Activated CD4-positive, alpha-beta T cell treated with anti-CD3 and anti-CD28 coated beads, Interleukin-2, Interleukin-4, amounts not matched to agents 100 ng/mL and 50 ng/mL, durations not matched to agents 16 hours and 8 hours (primary cell): ENCODE measurements at places on chromosomes 16 and 17.

- DNase-seq: no peak
Measured at GRCh38 chr16:87166934-87167333, 150.3 kb downstream of the C16orf95 start.

- DNase-seq: no peak
Measured at GRCh38 chr16:69814561-69814960, 52.4 kb downstream of the WWP2 start.

DNA sequence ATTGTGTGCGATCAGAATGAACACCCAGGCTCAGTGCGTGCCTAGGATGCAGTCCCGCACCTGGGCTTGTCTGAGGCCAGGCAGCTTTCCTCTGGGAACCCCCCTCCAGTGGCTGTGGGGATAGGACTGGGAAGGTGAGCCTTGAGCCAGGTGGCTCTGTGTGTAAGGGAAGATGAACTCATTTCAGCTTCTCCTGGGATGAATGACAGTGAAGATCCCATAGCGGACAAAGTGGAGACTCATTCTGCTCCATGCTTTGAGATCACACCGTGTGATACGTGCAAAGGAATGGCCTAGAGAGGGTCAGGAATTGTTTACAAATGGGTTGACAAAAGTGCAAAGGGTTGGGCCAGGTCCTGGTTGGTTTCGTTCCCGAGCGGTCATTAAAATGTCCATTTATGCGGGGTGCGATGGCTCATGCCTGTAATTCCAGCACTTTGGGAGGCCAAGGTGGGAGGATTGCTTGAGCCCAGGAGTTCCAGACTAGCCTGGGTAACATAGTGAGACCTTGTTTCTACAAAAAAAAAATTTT lies 15.8 kb downstream of the GPRC5C start:
- DNase-seq: no peak

DNA sequence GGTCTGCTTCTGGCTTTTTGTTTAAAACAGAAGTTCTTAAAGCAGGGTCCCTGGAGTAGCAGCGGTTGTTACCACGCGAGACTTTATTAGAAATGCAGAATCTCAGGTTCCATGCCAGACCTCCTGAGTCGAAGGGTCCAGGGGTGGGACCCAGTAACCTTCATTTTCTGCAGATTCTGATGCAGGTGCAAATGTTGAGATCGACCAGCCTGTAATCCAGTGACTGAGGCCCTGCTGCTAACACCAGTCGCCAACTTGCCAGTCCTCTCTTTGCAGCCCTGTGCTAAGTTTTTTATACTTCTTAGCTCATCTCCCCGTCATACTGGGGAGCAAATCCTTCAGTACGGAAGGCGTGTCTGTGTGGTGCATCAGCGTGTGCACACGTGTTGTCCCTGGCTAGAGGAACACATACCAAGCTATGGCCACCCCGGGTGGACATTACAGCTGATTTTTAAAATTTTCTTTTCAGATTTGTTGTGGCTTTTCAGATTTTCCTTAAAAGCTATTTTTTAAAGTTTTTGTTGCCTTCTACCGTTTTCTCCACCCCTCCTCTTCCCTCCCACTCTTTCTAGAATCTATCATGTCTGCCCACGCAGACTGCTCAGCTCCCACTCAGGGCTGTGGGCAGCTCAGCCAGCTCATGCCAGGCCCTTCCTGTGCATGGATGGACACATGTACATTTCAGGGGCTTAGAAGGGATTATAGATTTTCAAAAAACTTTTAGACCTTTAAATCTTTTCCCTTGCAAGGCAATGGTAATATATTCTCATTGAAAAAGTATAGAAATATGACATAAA lies 57.7 kb downstream of the MEAK7 start:
- no peak for DNase-seq

DNA sequence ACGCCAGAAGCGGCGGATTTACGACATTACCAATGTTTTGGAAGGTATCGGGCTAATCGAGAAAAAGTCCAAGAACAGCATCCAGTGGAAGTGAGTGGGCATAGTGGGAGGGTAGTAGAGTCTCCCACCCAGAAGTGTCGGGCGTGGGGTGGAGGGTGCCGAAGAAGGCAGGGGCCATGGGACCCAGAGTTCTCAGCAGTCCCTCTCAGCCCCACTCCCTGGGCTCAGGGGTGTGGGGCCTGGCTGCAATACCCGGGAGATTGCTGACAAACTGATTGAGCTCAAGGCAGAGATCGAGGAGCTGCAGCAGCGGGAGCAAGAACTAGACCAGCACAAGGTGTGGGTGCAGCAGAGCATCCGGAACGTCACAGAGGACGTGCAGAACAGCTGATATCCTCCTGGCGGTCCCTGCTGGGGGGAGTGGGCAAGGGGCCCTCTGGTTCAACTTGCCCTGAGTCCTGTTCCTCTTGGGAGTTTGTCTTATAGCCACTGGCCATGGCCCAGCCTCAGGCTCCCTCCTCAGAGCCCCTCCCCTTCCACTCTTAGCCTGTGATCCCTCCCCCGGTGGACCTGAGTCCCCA lies 916 bp downstream of the E2F4 start:
- no peak for DNase-seq

DNA sequence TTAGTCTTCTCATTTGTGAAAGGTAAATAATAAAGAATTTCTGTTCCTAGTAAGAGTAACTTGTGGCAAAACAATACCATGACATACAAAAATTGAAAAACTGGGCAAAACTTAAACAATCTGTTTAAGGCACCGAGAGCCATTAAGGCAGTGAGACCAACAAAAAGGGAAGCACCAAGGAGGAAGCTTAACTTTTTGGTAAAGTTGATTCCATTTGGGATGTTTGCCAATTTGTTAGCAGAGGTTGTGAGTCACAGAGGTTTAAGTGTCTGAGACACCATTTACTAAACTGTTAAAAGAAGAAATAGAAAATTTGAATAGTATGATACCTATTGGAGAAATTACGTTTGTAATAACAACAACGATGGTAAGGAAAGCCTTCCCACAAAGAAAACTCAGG lies 4.9 kb downstream of the SLC35G3 start:
- DNase-seq: no peak

GRCh38 chr17:83159204-83160049 lies 80.0 kb downstream of the METRNL start:
- DNase-seq: no peak

- DNase-seq: no peak
Measured at GRCh38 chr17:79420318-79421243, 190.3 kb downstream of the RBFOX3 start.

GRCh38 chr17:58276423-58276822 lies 4.3 kb downstream of the MPO start:
- DNase-seq: no peak

DNA sequence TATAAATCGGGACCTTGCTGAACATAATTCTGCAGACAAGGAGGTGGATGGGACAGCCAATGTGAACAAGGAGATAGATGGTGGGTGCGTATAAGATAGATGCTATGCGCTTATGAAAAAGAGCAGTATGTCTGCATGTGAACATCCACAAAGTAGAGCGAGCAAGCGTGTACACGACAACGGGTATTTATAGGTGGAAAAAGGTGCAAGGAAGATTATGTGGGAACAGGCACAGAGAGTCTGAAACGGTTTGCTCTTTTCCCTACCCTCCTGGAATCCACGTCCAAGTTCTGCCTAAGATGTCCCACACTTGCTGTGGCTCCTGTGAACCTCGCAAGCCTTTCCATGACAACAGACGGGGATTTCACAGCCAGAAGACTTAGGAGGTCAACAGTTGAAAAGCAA lies 43.0 kb downstream of the SNX11 start:
- DNase-seq: no peak

DNA sequence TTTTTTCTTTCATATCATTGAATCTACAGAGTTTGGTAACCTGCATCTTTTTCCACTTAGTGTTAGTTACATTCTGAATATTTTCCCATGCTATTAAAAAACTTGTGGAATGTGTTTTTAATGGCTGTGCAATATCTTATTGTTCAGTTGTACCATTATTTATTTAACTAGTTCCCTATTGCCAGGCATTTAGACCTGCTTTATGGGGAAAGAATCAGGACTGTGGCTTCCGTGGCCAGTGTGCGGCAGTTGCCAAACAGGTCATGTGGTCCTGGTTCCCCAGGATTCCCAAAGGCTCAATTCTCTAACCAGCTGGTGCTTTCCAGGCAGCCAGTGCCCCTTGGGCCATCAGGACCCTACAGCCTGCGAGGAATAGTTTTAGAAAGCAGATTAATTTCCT lies 30.8 kb downstream of the NDEL1 start:
- DNase-seq: no peak

GRCh38 chr17:81061027-81061735 lies 26.2 kb downstream of the BAIAP2 start:
- DNase-seq: no peak

DNA sequence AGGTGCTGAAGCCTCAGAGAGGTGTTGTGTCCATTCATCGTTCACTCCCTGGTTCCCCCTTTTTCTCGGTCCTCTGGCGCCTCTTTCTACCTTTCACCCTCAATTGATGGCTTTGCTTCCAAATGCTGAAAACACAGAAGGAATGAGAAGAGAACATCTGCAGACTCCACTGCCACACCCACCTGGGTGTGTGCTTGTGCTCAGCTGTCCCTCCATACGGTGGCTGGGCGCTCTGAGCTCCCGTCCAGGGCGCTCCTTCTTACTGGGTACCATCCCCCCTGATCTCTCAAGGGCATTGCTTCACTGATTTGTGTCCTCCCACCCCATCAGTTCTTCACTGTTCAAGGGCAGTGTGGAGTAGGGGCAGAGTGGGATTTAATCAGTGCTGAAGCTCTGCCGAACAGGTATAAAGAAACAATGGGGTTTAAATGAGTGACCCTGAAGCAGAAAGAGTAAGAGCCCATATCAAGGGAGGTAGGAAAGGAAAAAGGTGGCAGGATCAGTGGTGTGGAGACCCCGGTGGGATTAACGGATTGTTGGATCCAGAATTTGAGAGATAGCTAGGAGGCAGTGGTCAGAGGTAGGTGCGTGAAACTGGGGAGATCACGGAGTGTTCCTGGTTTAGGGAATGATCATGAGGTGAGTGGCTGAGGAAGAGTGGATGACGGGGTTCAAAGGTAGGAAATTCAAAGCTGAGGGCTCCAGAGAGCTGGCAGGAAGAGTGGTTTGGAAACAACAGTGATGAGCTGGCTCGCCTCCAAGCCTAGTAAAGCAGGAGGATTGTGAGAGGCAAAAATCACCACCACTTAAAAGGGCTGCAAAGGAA lies 40.8 kb downstream of the MRTFB start:
- DNase-seq: no peak

- no peak for DNase-seq
Measured at GRCh38 chr16:81492965-81493754, 48.6 kb downstream of the CMIP start.

GRCh38 chr16:55482056-55482455 lies 3.1 kb downstream of the MMP2 start:
- no peak for DNase-seq

DNA sequence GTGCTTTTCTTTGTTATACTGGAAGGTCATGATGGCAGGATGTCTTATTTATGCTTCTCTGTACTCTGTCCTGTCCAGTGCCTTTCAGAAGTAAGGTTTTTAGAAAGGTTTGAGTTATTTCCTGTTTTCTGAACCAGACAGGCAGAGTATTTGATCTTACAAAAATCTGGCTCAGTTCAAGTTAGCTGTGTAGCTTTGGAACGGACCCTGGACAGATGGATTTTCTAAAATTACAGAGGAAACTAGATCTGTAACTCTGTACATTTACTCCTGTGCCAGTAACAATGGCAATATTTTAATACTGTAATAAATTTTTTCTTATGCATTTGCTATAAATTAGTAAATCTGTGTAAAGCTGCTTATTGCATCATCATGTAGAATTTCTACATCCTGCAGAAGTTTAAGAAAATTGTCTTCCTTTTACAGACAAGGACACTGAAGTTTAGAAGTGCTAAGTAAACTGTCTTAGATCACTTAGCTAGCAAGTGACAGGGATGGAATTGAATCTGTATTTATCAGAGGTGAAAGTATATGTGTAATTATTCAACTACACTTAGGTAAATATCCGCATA lies 347.6 kb downstream of the WWOX start:
- DNase-seq: no peak

DNA sequence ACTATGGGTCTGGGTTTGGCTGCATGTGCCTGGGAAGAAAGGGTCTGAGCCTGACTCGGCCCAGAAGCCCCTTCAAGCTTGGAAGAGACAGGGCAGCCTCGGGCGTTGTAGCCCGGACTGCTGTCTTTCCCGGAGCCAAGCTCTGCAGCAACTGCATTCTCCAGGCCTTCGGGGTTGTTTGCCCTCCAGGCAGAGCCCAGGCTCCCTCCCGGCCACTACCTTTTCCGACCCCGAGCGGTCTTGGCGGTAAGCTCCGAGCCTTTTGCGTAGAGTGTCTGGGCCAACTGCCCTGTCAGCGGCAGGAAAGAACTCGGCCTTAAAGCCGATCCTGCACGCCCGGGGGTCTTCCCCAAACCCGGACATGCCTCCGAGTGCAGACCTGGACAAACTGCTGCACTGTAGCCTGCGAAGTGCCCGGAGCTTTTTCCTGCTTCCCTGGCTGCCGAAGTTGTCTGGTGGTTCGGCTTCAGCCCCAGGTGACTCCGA lies 1.3 kb downstream of the LHX1 start:
- no peak for DNase-seq

DNA sequence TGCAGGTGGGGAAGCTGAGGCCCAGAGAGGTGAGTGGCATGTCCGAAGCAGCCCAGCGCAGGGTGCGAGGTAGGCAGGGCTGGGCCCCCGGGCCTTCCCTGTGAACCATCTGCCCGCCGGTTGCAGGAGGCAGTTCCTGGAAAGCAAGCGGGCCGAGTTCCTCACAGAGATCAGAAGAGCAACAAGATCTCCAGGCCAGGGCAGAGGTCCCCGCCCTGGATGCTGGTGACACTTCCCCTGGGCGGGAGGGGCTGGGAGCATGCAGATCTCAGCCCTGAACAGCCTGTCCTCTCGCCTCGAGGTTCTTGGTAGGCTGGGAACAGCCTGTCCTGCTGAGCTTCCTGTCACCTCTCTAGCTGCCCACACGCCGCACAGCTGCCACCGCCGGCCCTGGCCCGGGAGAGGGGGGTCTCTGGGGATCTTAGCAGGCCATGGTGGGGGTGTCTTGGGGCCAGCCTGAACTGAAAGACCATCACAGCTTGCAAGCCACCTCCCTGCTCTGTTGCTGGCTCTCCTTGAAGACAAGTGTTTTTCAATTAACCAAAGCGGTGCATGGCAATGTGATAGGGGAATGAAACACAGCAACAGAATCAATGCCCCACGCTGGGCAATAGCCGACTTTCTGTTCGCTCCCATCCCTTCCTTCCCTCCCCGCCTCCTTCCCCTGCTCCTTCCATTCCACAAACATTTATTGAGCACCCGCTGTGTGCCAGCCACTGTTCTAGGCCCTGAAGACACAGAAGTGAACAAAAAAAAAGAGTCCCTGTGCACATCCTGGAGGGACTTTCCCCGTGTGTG lies 31.7 kb downstream of the SOCS1 start:
- peak; percentile 84 for DNase-seq
